ENCODE measurements at places on chromosomes 3 and 15. TPM values are rescaled to one million over a fixed set of nuclear protein-coding genes. Genes with fewer than 3 reads are reported as not detected.

MANF gene
- polyA plus RNA-seq: 119 TPM

RHOV gene
- polyA plus RNA-seq: 0.36 TPM

STX19 gene
- 38.6 TPM for polyA plus RNA-seq

FBXW12 gene
- not detected for polyA plus RNA-seq

POMGNT2 gene
- polyA plus RNA-seq: 14.3 TPM

PDIA5 gene
- 2.2 TPM for polyA plus RNA-seq

SLC12A1 gene
- 3.5 TPM for polyA plus RNA-seq

TMC3 gene
- not detected for polyA plus RNA-seq

SLC2A2 gene
- polyA plus RNA-seq: 0.09 TPM

ILDR1 gene
- not detected for polyA plus RNA-seq

TMEM266 gene
- polyA plus RNA-seq: 0.51 TPM

SCG5 gene
- polyA plus RNA-seq: 790 TPM

CNTN6 gene
- 47.8 TPM for polyA plus RNA-seq

TTC14 gene
- 47.6 TPM for polyA plus RNA-seq

FAM240A gene
- not detected for polyA plus RNA-seq

DAPK2 gene
- polyA plus RNA-seq: 0.46 TPM

LCTL gene
- not detected for polyA plus RNA-seq

IL5RA gene
- not detected for polyA plus RNA-seq

SNTN gene
- polyA plus RNA-seq: 3.5 TPM

NRG4 gene
- polyA plus RNA-seq: 0.48 TPM

HYAL1 gene
- not detected for polyA plus RNA-seq

FETUB gene
- polyA plus RNA-seq: not detected

PRR20G gene
- polyA plus RNA-seq: not detected

LDHAL6B gene
- not detected for polyA plus RNA-seq

C3orf85 gene
- not detected for polyA plus RNA-seq

RNF13 gene
- polyA plus RNA-seq: 428 TPM

GOLGA8O gene
- polyA plus RNA-seq: not detected

C3orf52 gene
- not detected for polyA plus RNA-seq

MAP3K13 gene
- polyA plus RNA-seq: 107 TPM
